ENCODE measurements at places on chromosomes 6 and 20.
A peak's percentile ranks its signal among the peaks of the same experiment; 100 is the strongest.

GRCh38 chr6:139612135-139612465, 237.7 kb upstream of the CITED2 start:
- no peak for DNase-seq

DNA sequence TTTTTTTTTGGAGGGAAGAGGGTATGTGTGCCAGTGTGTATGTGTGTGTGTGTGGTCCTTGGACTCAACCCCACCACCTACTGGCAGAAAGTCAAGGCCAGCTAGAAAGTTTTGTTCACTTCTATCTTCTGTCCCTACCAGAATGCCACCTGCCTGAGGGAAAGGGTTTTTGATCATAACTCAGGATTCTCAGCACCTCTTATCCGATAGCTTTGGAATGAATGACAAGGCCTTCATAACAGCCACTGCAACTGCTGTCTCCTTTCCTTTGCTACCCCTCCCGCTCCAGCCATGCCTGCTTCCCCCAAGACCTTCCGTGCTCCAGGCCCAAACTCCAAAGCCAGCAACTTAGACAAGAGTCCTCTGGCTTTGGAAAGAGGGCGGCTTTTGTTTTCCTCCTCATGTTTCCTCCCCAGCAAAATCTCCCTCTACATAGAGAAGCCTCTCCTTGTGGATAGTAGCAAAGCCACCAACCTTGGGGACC, 18.7 kb downstream of the BTN3A1 start:
- peak; percentile 76 for DNase-seq

GRCh38 chr6:159151266-159151855, 17.8 kb upstream of the FNDC1 start:
- DNase-seq = peak; percentile 57

GRCh38 chr6:25542984-25543910, 108.8 kb upstream of the SCGN start:
- no peak for DNase-seq

All from SK-MEL-5 (cell line).